Naive thymus-derived CD8-positive, alpha-beta T cell (primary cell): ENCODE measurements at places on chromosomes 7 and 10.

DNA sequence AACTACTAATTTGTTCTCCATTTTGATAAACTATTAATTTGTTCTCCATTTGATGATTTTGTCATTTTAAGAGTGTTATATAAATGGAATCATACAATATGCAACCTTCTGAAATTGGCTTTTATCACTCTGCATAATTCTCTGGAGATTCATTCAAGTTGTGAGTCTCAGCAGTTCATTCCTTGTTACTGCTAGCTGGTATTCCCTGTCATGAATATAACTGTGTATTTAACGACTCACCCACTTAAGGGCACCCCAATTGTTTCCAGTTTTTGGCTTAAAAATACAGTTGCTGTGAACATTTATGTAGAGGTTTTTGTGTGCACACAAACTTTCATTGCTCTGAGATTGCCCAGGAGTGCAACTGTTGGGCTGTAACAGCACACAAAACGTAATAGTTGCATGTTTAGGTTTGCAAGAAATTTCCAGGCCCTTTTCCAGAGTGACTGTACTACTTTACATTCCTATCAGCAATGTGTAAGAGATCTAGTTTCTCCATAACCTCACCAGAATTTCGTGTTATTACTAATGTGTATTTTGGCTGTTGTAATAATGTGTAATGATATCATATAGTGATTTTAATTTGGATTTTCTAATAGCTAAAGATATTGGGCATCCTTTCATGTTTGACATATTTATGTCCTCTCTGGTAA lies 153.2 kb upstream of the ADCY1 start:
- no peak for DNase-seq
- no peak overlapping the region for H3K27ac ChIP-seq
- H3K4me3 ChIP-seq = no peak overlapping the region
- peaks cover 10% of the 10 kb centered on the region for H3K27me3 ChIP-seq
- H3K4me1 ChIP-seq = no peaks in the 10 kb centered on the region
- no peaks in the 10 kb centered on the region for H3K36me3 ChIP-seq

- H3K4me1 ChIP-seq = peaks cover 9% of the 10 kb centered on the region
- H3K4me3 ChIP-seq = no peak overlapping the region
- no peak for DNase-seq
- H3K27ac ChIP-seq = no peak overlapping the region
- no peaks in the 10 kb centered on the region for H3K27me3 ChIP-seq
Observed at GRCh38 chr7:29095631-29096445, 50.5 kb downstream of the CPVL start.

GRCh38 chr7:112407261-112407660 lies 43.0 kb upstream of the IFRD1 start:
- peaks cover 30% of the 10 kb centered on the region for H3K27me3 ChIP-seq
- H3K36me3 ChIP-seq = no peaks in the 10 kb centered on the region
- no peaks in the 10 kb centered on the region for H3K4me1 ChIP-seq
- no peak overlapping the region for H3K27ac ChIP-seq
- DNase-seq = no peak

DNA sequence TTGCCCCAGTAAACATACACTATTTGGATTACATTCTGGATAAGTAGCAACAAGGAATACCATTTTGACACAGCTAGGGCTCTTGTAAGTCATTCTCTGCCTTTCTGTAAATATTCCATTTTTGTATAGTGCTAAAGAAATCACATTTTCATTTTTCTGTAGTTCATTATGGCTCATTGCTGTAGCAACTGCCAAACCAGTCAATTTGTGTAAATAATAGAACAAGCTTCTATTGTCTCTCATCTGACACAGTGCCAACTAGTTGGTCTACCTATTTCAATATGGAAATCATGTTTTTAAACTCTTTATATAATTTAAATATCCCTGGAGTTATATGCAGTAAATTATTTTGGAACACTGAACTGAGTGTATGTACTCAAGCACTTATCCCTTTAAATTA lies 193.7 kb downstream of the RELN start:
- no peaks in the 10 kb centered on the region for H3K4me1 ChIP-seq
- no peaks in the 10 kb centered on the region for H3K27me3 ChIP-seq
- no peaks in the 10 kb centered on the region for H3K36me3 ChIP-seq
- no peak overlapping the region for H3K4me3 ChIP-seq
- H3K27ac ChIP-seq = no peak overlapping the region

- no peaks in the 10 kb centered on the region for H3K36me3 ChIP-seq
- peaks cover 51% of the 10 kb centered on the region for H3K27me3 ChIP-seq
- peak overlapping the region; percentile 77 for H3K4me3 ChIP-seq
- H3K4me1 ChIP-seq = peaks cover 16% of the 10 kb centered on the region
- H3K27ac ChIP-seq = no peak overlapping the region
Observed at GRCh38 chr10:114045136-114046086, 1.7 kb downstream of the ADRB1 start.

DNA sequence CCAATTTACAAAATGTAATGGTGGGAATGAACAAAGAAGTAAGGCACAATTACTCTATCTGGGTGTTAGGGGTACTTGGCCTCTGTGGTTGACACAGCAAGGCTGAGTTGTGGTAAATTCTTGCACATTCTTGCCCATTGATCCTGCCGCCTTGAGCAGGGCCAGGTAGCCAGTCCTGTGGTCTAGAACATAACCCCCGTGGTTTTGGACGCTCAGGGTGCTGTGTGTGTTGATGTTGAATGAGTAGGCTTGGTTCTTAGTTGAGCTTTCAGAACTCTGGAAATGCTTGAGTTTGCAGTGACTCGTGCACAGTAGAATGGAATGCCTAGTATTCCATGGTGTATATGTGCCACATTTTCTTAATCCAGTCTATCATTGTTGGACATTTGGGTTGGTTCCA lies 42.3 kb upstream of the CDHR3 start:
- no peaks in the 10 kb centered on the region for H3K27me3 ChIP-seq
- peaks cover 26% of the 10 kb centered on the region for H3K4me1 ChIP-seq
- H3K27ac ChIP-seq = no peak overlapping the region
- DNase-seq = no peak

DNA sequence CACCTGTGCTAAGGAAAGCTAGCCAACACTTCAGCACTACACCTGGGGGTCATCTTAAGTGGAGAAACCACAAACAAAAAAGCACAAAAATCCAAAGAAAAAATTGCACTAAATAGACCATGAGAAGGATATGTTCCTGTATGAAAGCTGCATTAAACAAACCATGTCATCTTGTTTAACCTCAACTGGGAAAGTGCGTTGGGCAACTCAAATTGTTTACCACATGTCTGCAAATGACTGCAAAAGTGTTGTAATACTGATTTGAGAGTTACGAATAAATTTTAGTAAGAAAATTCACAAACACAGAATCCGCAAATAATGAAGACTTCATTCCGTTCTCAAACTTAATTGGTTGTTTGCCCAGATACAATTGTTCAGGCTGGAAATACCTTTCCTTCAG lies 111.9 kb upstream of the EGFR start:
- DNase-seq = no peak
- no peaks in the 10 kb centered on the region for H3K36me3 ChIP-seq
- H3K27me3 ChIP-seq = peaks cover 4% of the 10 kb centered on the region
- H3K4me1 ChIP-seq = no peaks in the 10 kb centered on the region
- H3K27ac ChIP-seq = no peak overlapping the region

DNA sequence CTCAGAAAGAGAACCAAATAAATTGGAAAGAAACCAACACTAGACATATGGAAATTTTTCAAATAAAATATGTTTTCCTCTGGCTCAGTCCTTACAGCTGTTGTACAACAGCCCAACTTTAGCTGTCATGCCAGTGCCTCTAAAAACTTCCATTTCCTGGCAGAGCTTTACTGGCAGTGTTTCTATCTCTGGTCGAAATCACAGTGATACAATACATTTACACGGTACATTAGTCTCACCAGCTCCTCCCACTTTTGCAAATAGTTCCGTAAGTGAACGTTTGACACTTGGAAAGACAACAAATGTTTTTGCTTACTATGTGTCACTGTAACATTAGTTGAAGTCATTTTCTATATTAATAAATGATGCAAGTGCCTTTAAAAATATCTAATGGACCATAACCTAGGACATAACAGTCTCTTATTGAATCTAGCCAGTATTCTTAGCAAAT lies 29.8 kb downstream of the BCAP29 start:
- H3K4me1 ChIP-seq = no peaks in the 10 kb centered on the region
- H3K27ac ChIP-seq = no peak overlapping the region
- no peak overlapping the region for H3K4me3 ChIP-seq
- no peaks in the 10 kb centered on the region for H3K36me3 ChIP-seq
- no peak for DNase-seq

DNA sequence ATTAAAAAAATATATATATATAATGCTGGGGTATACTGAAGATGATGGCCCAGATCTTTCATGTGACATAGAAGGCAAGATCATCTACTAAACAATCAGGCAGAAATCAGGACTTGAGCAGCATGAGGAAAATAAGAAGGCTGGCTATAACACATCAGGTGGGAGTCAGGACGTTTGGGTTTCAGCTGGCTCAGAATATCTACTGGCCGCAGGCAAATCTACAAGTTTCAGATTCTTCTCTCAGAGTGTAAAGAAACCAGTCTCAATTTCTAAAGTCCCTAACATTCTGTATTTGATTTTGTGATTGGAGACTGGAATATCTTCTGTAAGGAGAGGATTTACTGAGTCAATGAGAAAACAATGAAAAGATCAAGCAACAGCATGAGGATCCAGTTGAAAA lies 37.7 kb upstream of the FAM3C start:
- no peak for DNase-seq
- no peak overlapping the region for H3K4me3 ChIP-seq
- H3K27me3 ChIP-seq = no peaks in the 10 kb centered on the region
- no peaks in the 10 kb centered on the region for H3K36me3 ChIP-seq
- H3K27ac ChIP-seq = no peak overlapping the region

- H3K36me3 ChIP-seq = no peaks in the 10 kb centered on the region
- no peak overlapping the region for H3K27ac ChIP-seq
- H3K4me1 ChIP-seq = no peaks in the 10 kb centered on the region
Observed at GRCh38 chr7:19369806-19370205, 224.6 kb upstream of the FERD3L start.

DNA sequence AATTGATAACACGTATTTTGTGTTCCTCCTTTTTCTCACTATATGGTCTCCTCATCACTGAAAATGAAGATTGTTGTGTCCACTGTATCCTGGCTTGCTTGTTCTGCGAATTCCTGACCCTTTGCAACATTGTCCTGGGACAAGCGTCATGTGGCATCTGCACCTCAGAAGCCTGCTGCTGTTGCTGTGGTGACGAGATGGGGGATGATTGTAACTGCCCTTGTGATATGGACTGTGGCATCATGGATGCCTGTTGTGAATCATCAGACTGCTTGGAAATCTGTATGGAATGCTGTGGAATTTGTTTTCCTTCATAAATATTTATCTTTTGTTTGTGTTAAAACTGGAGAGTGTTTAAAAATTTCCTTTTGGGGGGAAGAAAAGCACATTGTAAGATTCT lies 93.7 kb downstream of the MDFIC start:
- no peak overlapping the region for H3K4me3 ChIP-seq
- no peaks in the 10 kb centered on the region for H3K27me3 ChIP-seq
- no peak for DNase-seq
- no peak overlapping the region for H3K27ac ChIP-seq

DNA sequence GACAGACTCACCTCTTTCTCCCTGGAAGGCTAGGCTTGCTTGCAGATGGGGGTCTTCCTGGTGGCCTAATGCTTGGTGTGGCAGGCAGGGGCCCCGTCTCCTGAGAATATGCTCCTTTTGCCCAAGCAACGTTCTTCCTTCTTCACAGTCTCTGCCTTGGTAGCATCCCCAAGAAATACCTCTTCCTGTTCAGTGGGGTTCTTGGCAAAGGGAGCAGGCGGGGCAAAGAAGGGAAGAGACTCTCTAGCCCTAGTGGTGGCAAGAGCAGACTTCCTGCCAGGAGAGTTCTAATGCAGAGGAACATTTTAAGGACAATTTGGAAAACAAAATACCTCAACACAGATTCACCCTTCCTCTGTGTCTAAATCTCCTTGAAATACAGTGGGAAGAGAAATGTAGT lies at the start of gene CLEC5A:
TSS of gene CLEC5A (minus strand) at position 179 of the 400 bp plus-strand sequence. CDS start 682 bp downstream, outside the sequence.
- H3K27me3 ChIP-seq = no peaks in the 10 kb centered on the region
- no peak within 1 kb of the TSS for H3K27ac ChIP-seq
- DNase-seq = no peak
- no peaks in the 10 kb centered on the region for H3K4me1 ChIP-seq
- H3K36me3 ChIP-seq = no peaks in the 10 kb centered on the region

DNA sequence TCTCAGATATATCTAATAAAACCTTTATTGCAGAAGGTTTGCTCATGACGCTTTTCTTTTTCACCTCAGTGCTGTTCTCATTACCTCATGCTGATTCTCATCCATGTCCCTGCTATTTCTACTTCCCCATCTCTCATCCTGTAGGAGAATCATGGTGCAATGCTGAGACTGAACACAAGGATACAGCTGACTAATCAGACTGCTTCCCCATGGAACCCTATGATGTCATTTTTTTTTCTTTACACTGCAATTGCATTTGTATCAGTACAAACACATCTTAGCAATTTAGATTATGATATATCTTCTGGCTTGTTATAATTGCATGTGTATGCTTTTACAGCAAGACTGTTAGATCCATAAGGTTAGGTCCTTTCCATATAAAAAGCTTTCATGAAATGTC lies 93.7 kb downstream of the SEMA3A start:
- H3K36me3 ChIP-seq = no peaks in the 10 kb centered on the region
- no peak overlapping the region for H3K4me3 ChIP-seq
- no peaks in the 10 kb centered on the region for H3K27me3 ChIP-seq

- H3K27ac ChIP-seq = no peak overlapping the region
- H3K27me3 ChIP-seq = peaks cover 9% of the 10 kb centered on the region
- DNase-seq = no peak
- H3K36me3 ChIP-seq = no peaks in the 10 kb centered on the region
- H3K4me3 ChIP-seq = no peak overlapping the region
Observed at GRCh38 chr7:94612661-94613060, 43.3 kb downstream of the SGCE start.

- no peak for DNase-seq
- H3K4me1 ChIP-seq = peaks cover 7% of the 10 kb centered on the region
- H3K27ac ChIP-seq = peak overlapping the region; percentile 17
Observed at GRCh38 chr10:28684157-28684985, 7.0 kb downstream of the BAMBI start.

DNA sequence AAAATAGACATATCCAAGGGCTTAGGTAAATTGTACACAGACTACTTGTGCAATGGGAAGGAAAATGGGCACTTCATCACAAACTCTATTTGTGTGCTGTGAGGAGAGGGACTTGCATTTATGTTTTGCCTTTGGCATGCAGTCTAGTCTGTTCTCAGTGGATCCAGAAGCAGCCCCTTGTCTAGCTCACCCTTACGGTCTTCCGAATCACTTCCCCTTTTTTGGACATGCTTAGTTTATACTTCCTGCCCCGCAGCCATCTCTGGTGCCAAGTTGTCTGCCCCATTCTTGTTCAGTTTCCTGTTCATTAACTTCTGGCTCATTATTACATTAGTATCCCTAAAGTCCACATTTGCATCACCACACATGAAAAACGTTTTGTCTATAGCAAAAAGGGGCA lies 161.6 kb downstream of the NRCAM start:
- no peak overlapping the region for H3K27ac ChIP-seq
- no peak for DNase-seq
- H3K36me3 ChIP-seq = peaks cover 13% of the 10 kb centered on the region
- H3K27me3 ChIP-seq = no peaks in the 10 kb centered on the region
- H3K4me1 ChIP-seq = peaks cover 14% of the 10 kb centered on the region

- DNase-seq = peak; percentile 23
- H3K27me3 ChIP-seq = no peaks in the 10 kb centered on the region
- H3K36me3 ChIP-seq = no peaks in the 10 kb centered on the region
- peaks cover 38% of the 10 kb centered on the region for H3K4me1 ChIP-seq
- H3K4me3 ChIP-seq = no peak overlapping the region
Observed at GRCh38 chr7:106031300-106032035, 68.4 kb downstream of the CDHR3 start.

- H3K36me3 ChIP-seq = peaks cover 4% of the 10 kb centered on the region
- peaks cover 22% of the 10 kb centered on the region for H3K4me1 ChIP-seq
- no peaks in the 10 kb centered on the region for H3K27me3 ChIP-seq
Observed at GRCh38 chr7:129950191-129950932, 2.4 kb downstream of the UBE2H start.

- H3K36me3 ChIP-seq = no peaks in the 10 kb centered on the region
- H3K4me3 ChIP-seq = no peak overlapping the region
- DNase-seq = no peak
- H3K4me1 ChIP-seq = no peaks in the 10 kb centered on the region
- peaks cover 4% of the 10 kb centered on the region for H3K27me3 ChIP-seq
Observed at GRCh38 chr10:131819241-131820072, 81.4 kb upstream of the PPP2R2D start.
